ENCODE measurements at places on chromosomes 3 and 15.
A peak's percentile ranks its signal among the peaks of the same experiment; 100 is the strongest.

GRCh38 chr3:72449551-72449950 lies 398.7 kb downstream of the SHQ1 start:
- DNase-seq = peak; percentile 64

- no peak for DNase-seq
Observed at GRCh38 chr15:90818251-90819210, 49.9 kb upstream of the FURIN start.

- no peak for DNase-seq
Observed at GRCh38 chr3:176208283-176208682, 989.0 kb downstream of the TBL1XR1 start.

DNA sequence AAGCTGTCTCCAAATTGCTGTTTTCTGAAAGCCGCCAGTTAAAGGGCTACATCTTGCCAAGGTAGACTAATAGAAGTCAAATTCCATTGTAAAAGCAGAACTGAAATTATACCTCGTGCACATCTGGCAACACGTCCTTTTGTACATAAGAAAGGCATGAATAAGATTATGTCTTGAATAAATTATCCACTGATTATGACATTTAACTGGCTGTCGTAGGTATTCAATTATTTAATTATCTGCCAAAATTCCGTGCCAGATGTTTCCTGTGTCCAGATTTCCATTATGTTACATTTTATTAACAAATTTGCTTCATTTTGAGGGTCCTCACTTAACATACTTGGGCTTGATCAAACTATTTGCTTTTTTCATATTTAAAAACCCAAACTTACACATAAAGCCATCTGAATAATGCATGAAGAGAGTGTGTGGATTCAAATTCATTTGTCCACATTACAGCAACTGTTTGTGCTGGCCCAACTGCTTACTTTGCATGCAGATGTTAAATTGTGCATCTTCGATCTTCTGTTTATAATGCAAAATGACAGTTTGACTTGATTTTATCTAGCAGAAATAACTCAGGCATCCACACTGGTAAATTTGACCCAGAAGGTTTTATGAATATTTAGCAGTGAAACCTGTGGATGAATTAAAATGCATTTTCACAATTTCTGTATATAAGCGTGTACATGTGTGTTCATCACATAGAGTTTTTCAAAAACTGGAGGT lies 701.5 kb downstream of the ZNF385D start:
- no peak for DNase-seq

DNA sequence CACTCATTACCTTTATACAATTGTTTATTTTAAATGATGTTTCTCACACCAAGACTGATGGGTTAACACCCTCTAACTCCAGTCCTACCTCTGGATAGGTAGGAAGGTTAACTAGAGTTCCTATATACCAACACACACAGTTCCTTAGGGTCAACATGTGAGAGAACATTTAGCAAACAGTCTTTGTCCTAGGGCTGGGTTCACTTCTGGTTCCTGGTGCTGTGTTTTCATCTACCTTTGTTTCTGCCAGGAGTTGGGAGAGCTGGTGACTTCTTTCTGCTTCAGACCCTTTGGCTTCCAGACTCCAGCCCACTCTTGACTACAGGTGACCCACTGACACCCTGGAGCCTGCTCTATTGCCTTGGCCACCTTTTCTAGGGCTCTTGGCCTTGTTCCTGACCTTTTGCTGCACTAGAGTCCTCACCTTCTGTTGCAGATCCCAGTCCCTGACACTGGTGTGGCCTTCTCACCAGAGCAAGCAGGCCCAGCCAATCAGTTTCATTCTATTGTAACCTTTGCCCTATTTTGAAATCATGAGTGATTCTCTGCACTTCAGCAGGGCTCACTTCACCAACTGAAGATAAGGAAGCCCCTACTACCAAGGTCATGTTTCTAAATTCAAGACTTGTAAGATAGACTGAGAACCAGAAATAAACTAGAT lies 50.0 kb upstream of the SECISBP2L start:
- no peak for DNase-seq

DNA sequence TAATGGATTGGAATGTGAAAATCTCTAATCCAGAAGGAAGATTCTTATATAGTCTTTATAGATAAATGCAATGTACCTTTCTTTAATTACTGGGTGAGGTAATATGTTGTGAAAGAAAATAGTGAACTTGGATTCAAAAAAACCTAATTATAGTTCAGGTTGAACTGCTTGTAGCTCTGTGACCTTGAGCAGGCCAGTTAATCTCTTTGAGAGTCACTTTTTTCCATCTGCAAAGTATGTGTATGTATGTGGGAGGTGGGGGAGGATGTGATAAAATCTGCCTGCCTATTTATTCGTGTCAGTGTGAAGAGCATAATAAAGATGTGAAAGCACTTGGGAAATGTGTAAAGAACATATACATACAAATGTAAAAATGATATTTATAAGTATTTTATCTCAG lies 34.4 kb downstream of the GLCE start:
- no peak for DNase-seq

DNA sequence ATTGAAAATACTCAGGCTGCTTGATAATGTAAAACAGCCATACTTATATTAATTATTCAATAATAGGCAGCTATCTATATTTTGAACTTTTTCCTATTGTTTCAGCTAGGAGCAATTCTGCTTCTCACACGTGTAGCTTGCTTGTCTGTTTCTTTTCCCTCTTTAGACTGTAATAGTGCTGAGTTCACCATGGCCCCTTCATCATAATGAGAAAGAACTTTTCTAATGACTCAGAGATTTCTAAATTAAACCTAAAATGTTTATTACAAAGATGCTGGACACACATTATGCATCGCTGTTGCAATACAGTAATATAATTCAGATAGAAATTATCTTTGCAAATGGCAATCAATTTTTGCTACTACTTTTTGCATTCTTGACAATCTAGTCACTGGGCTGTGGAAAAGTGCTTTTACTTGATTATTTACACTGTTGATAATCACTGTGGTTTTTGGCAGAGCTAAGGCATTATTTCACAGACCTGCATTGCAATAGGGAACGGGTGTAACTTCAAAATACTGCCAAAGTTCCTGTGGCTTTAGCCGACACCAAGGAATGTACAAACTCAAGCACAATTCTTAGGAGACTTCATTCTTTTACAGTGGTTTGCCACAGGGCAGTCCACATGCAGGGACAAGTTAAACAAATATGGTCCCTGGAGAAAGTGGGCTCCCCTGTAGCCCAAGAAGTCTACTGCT lies 281.0 kb upstream of the TBL1XR1 start:
- no peak for DNase-seq

- no peak for DNase-seq
Observed at GRCh38 chr3:63908081-63908736, 4.0 kb downstream of the SCAANT1 start.

GRCh38 chr3:127611251-127611650 lies 13.0 kb downstream of the MCM2 start:
- no peak for DNase-seq

GRCh38 chr15:70875001-70875782 lies 17.0 kb downstream of the THAP10 start:
- no peak for DNase-seq

DNA sequence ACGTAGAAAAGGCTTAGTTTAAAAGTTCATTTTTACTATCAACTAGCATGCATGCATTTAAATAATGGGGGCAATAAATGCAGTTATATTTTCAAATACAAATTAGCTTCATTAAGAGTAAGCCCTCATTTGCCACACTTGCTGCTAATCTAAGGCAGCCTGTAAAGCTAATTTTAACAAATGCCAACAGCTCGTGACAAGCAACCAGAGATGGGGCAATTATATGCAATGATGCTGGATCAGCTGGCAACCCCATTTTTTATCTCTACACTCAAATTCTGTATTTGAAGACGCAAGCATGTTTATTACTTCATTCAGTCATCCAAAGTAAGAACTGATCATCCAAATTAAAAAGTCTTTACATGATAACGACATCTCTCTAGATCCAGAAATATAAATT lies 12.1 kb downstream of the RFTN1 start:
- no peak for DNase-seq

DNA sequence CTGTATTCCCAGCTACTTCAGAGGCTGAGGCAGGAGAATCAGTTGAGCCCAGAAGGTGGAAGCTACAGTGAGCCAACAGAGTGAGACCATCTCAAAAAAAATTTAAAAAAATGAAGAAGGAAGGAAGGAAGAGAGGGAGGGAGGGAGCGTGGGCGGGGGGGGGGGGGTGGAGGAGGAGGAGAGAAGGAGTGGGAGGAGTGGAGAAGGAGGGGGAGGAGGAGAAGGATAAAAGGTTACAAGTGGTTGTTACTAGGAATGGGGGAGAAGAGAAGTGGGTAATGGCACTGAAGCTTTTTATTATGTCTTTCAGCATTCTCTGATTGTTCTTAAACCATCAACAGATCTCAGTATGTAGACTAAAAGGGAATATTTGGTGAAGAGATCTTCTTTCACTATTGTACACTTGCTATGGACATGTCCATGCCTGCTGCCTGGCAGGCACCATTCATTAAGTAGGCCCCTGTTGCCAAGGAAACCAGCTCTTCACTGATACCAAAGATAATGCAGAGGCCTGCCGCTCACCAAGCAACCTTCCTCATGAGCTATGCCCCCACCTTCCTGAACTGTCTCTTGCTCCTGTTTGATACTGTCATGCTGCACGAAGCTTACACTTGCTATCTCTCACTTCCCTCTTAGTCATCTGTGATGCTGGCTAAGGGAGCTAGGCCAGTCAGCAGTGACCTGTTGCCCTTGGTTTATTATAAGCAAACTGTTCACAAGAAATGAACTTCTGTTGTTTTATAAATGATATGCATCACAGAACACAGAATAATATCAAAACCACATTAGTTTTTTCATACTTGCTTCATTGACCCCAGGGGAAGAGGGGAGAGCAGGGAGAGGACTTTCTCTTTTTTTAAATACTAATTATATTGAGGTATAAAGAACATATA lies 23.1 kb downstream of the EPM2AIP1 start:
- peak; percentile 91 for DNase-seq

DNA sequence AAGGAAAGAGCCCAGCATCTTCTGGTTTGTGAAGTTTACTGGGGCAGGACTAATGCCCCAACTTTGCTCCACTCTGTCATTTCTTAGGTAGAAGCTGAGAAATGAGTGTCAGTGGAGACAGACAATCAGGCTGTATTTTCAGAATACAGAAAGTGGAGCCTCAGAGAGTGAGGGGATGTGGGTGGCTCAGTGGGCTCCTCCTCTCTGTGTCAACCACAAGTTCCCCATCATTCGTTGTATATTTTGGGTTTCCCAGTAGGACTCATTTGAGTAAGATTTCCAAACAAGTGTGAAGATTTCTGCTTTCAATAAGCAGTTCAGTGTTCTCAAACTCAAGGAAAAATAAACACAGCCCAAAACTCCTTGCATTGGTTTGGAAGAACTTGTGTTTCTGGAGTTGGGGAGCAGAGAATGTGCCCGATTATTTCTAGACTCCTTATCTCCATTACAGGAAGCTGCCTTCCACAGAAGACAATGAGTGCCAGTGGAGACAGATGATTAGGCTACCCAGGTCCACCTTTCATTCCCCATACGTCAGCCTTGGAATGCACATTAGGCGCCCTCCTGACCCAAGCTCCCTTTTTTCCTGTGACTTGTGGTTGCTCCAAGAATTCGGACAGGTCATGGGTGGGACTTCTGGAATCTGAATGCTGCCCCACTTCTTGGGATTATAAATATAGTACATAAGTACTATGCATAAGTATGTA lies 792.1 kb upstream of the LMCD1 start:
- DNase-seq = no peak

- DNase-seq = no peak
Observed at GRCh38 chr3:55698831-55699230, 211.7 kb upstream of the WNT5A start.

DNA sequence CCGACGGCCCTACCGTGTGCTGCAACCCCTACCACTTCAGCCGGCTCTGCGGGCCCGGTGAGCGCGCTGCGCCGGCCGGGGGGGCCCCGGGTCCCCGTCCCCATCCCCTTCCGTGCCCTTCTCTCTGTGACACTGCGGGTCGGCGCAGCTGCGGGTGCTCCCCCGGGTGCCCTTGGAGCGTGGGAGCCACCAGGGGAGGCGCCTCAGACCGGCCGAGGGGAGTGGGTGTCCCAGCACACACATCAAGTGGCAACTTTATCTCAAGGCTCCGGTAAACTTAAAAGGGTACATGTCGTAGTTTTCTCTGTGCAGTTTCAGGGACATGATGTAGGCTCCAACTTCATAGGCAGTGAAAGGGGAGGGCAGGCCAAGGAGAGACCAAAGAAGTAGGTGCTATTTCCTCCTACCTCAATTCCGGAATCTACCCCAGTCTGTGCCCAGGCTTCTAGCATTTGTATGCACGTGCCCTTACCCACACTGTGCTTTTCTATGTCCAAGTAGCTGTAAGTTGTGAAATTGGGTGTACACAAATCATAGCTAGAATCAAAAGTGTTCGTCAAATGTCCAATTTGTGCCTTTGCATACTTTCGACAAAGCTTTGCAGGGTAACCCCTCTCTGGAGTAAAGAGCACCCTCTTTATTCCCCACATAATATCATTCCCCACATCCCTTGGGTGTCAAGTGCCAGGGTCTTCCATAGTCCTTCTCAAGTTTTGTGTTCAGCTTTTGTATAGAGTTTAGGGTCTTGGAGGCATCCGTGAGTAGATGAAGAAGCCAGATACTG lies 2.2 kb downstream of the SMAD6 start:
- DNase-seq = no peak

DNA sequence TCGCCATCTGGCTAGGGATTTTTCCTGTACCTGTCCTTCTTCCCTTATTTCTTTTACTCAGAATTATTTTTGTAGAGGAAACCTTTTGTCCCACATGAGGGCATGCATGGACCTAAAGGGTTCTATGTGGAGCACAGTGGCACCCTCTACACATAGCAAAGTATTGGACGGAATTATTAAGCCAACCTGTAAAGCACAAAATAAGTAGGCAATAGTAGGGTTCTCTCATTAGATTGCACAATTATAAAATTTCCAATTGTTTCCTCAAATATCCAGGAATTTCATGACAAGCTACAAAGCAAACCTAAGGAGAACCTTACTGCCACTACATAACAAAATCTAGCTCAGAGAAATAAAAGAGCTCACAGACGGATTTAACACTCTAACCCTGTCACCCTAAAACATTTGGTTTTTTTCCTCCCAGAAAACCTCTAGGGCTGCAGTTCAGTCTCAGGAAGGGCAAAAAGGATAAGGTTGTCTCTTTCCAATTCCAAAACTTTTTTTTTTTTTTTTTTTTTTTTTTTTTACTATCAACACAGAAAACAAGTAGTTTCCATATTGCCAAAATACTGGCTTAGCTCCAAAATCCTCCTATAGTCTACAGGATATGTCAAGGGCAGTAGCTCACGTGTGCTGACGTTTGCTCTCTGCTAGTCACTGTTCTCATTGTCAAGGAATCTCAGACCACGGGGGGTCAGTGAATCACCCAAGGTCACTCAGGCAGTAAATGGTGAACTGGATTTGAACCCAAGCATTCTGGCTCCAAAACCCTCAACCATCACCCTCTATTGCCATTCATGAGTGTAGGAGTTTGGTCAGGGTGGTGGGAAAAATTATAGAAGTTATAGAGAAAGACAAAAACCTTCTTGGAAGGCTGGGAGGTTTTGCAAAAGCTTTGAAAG lies 52.3 kb downstream of the NCEH1 start:
- no peak for DNase-seq

- no peak for DNase-seq
Observed at GRCh38 chr3:16404349-16404895, 109.1 kb downstream of the RFTN1 start.

Data from T-helper 2 cell (primary cell).